HCT116 (cell line): ENCODE measurements at places on chromosomes 11 and 22. TPM values are rescaled to one million over a fixed set of nuclear protein-coding genes. Genes with fewer than 3 reads are reported as not detected.

GRCh38 chr11:124415356-124415923 lies 9.2 kb downstream of the OR8B4 start:
- peak; percentile 46 for DNase-seq

GRCh38 chr11:93832780-93833179 lies 17.6 kb downstream of the VSTM5 start:
- DNase-seq, result no peak

GRCh38 chr22:48379371-48379770 lies 1448.3 kb downstream of the BRD1 start:
- DNase-seq, result no peak

DNA sequence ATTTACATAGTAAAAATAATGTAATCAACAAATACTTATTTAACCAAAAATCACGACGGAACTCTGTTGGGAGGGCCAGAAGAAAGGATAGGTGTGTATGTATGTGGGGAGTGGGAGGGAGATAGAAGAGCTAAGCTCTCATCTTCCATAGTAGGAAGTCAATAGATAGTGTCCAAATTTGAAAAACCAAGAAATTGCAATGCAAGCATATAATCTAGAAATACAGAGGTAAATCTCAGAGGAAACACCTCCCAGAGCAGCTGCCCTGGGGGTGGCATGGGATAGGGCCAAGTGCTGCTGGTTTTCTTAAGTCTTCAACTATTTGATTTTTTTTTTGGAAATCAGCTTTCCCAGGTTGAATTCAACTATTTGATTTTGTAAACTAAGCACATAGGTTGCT lies 16.9 kb downstream of the C11orf86 start:
- DNase-seq, result no peak

DNA sequence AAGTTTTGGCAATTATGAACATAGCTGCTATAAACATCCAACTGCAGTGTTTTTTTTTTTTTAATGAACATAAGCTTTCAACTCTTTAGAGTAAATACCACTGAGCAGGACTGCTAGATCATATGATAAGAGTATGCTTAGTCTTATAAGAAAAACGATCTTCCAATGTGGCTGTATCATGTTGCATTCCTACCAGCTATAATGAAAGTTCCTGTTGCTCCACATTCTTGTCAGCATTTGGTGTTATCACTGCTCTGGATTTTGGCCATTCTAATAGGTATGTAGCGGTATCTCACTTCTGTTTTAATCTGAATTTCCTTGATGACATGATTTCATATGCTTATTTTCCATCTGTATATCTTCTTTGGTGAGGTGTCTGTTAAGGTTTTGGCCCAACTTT lies 50.4 kb downstream of the PDGFD start:
- no peak for DNase-seq

- no peak for DNase-seq
These were observed 47.9 kb downstream of the BLID start for GRCh38 chr11:122068141-122068540.

- no peak for DNase-seq
These were observed 55.6 kb upstream of the LARGE1 start for GRCh38 chr22:33975841-33976240.

- no peak for DNase-seq
These were observed 150.1 kb downstream of the MN1 start for GRCh38 chr22:27651486-27651885.

DNA sequence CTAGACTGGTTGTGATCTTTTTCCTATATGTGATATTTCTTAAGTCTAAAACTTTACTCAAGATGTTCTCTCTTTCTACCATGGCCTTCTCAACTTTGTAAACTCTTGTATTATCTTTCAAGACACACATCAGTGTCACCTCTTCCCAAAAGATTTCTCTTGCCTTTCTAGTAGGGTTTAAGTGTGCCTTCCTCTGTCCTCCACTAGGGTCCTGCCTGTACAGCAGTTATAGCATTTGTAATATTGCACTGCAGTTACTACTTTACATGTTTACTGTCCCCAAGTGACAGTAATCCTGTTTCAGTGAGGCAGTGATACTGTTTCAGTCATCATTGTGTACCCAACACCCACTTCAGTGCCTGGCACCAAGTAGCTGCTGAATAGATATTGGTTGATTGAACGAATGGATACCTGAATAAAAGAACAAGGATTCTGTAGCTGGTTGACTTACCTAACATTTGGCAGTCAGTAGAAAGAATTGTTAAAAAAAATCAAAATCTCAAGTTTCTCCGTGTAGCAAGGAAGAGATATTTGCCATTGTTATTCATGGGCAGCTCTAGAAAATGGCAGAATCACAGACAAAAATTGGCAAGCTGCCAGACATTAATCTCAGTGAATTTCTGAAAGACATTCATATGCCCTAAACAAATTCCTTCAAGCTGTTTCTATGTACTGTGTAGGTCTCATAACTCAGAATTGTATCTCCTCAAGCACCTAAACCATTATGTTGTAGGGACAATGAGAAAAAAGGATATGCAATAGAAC lies 79.4 kb downstream of the RBMXL2 start:
- DNase-seq, result no peak

- DNase-seq, result no peak
These were observed 48.6 kb upstream of the ADA2 start for GRCh38 chr22:17267661-17268330.

- DNase-seq, result no peak
These were observed 623.8 kb upstream of the KIRREL3 start for GRCh38 chr11:127624306-127624856.

DNA sequence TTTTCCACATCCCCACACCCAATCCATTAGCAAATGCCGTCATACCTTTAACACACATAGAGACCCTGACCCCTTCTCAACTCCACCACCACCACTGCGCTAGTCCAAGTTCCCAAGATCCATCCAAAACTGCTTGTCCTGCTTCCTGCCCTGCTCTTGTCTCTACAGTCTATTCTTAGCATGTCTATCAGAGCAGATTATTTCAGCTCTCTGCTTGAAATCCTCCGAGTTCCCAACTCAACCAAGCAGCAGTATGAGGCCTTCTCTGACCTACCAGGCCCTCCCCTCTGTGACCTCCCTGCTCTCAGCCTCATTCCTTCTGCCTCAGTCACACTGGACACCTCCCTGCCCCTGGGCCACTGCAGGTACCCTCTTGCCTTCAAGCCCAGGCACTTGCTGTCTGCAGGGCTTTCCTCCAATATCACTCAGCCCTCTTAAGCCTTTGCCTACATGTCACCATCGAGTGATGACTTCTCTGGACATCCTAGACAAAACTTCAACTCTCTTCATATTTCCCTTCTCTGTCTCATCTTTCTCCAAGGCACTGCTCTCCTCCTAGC lies 134.6 kb downstream of the SPATA19 start:
- DNase-seq, result no peak

DNA sequence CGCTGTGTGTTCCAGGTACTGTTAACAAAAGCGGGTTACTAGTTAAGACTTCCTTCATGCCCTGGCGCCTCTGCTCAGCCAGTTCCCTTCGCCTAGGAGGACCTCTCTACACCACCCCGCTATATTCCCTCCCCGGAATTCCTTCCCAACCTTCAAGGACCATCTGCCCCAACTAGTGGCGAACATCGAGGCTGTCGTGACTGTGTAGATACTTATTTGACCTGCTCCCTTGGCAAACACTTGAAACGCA lies 450 bp upstream of the BCL2L13 start:
- no peak for DNase-seq

- DNase-seq, result no peak
These were observed 961.0 kb upstream of the CCDC90B start for GRCh38 chr11:84247129-84247528.

DNA sequence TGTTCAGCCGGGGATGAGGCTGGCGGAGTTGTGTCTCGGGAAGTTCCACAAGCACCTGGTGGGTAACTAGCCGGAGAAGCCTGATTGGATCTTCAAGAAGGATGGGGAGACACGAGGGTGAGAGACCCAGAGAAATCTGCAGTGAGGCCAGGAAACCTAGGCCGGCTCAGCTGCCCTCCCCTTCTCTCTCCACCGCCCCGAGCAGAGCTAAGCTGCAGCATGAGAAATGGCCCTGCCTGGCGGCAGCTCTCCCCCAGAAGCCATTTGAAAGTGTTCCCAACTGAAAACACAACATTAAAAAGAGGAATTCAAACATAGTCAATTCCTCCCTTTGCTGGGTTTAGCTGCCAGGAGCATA lies 77.8 kb upstream of the SHISAL1 start:
- DNase-seq, result no peak

DNA sequence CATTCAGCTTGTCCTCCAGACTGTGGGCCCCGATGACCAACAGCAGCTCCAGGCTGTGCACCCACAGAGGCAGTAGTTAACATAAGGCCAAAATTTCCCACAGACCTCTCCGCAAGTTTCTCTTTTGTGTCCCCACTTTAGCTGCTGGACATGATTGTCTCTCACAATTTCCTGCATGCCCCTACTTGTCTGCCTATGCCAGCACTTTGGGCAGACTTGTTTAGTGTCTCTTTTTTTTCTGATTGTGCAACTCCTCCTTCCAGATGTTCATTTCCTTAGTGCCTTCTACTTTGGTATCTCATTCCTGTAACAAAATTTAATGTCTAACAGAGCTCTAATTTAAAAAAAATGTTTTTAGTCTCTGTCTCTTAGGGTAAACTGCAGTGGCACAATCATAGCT lies 23.8 kb upstream of the SCN3B start:
- DNase-seq, result no peak

- no peak for DNase-seq
These were observed 5.4 kb downstream of the FUT4 start for GRCh38 chr11:94549146-94549545.

- no peak for DNase-seq
These were observed 8.9 kb upstream of the OPCML start for GRCh38 chr11:133541021-133541719.

- no peak for DNase-seq
These were observed 92.0 kb upstream of the DDI1 start for GRCh38 chr11:103944251-103944940.

GRCh38 chr11:123702139-123702538 lies 39.3 kb downstream of the ZNF202 start:
- no peak for DNase-seq

- no peak for DNase-seq
These were observed 13.2 kb downstream of the SLC43A3 start for GRCh38 chr11:57413681-57414080.

Gene MUC6
- total RNA-seq, result 0.02 TPM

Gene TMEM151A
- total RNA-seq, result 5.9 TPM

Gene NTM
- total RNA-seq, result not detected

Gene XPNPEP3
- total RNA-seq, result 29.8 TPM

Gene TYMP
- total RNA-seq, result 43.2 TPM

Gene C11orf91
- 0.54 TPM for total RNA-seq

Gene C22orf31
- not detected for total RNA-seq

Gene GDPD5
- 27.5 TPM for total RNA-seq
